Stimulated activated CD4-positive, alpha-beta T cell treated with anti-CD3 and anti-CD28 coated beads, Interleukin-1b, Interleukin-23, amount 100 ng/mL, for 24 hours (primary cell): ENCODE measurements at places on chromosomes 13 and 19.
A peak's percentile ranks its signal among the peaks of the same experiment; 100 is the strongest.

- DNase-seq: no peak
These were observed 43.2 kb upstream of the ERICH6B start for GRCh38 chr13:45658586-45659235.

DNA sequence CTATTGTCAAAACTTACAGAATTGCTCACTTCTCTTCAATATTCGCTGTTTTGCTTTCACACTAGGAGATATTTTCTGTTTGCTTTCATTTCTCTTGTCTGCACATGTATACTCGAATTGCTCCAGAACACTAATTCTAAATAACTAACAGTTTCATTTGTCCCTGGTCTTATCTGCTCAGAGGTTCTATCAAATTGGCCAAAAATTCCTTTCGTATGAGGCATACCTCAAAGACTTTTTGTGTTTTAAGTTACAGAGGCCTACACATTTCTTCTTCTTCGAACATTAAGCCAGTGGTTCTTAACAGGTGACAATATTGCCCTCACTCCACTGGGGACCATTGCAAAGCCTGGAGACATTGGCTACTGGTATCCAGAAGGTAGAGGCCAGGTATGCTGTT is 1314.6 kb downstream of the EFNB2 start:
- no peak for DNase-seq

GRCh38 chr13:91690944-91691343 is 292.5 kb downstream of the GPC5 start:
- DNase-seq: no peak

DNA sequence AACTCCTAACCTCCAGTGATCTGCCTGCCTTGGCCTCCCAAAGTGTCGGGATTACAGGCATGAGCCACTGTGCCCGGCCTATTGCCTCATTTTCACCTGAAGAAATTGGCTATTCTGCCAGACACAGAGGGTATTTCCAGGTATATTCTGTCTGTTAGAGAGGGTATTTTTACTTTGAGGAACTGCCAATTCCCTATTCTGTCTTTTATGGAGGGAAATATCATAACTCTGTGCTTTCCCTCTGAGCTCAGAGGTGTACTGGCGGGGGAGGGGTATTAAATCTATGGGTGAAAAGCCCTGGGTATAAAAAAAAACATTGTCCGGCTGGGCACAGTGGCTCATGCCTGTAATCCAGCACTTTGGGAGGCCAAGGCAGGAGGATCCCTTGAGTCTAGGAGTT is 24.8 kb downstream of the TSKS start:
- no peak for DNase-seq

- no peak for DNase-seq
These were observed 21.6 kb upstream of the C1QTNF9 start for GRCh38 chr13:24287748-24288287.

- no peak for DNase-seq
These were observed 12.0 kb downstream of the THOP1 start for GRCh38 chr19:2797280-2797679.

GRCh38 chr19:33780746-33781145 is 15.9 kb upstream of the KCTD15 start:
- DNase-seq: no peak

- peak; percentile 79 for DNase-seq
These were observed 10.2 kb downstream of the STAP2 start for GRCh38 chr19:4328243-4328990.

- DNase-seq: peak; percentile 81
These were observed 435 bp upstream of the ZNF382 start for GRCh38 chr19:36604656-36605100.

GRCh38 chr13:19791953-19792537 is 9.3 kb upstream of the PSPC1 start:
- no peak for DNase-seq

- no peak for DNase-seq
These were observed 5.9 kb downstream of the B3GNT8 start for GRCh38 chr19:41421314-41421713.
